Stimulated activated CD8-positive, alpha-beta memory T cell treated with anti-CD3 and anti-CD28 coated beads, Interleukin-7, amount 100 ng/mL, for 1 hour (primary cell): ENCODE measurements at places on chromosomes 16 and 17.

- DNase-seq: no peak
Observed at GRCh38 chr16:86575754-86576557, 2.4 kb upstream of the FOXL1 start.

GRCh38 chr17:28018439-28019070 is 23.9 kb upstream of the NLK start:
- no peak for DNase-seq

DNA sequence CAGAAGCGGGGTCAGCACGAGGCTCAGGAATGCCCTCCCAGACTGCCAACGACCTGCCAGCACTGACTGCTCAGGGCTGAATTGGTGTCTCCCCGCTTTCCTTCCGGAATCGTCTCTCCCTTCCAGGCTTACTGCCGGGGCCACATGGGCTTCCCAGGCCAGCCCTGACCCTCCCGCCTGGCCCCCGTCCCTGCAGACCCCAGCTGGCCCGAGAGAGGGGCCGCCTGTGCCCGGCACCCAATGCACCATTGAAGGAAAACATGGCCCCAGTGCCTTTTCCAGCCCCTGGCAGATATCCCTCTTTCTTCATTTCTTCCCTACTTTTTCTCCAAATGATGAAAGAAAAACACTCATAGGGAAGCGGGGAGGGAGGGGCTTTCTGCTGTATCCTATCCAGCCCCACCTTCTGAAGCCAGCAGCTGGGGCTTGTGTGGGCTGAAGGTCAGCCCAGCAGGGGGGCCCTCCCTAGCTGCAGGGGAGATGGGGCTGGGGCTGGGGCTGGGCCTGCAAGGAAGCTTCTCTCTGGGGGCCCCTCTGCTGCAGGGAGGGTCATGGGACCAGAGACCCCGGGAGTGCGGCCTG is 25.9 kb downstream of the ZNF469 start:
- DNase-seq: no peak

- no peak for DNase-seq
Observed at GRCh38 chr16:56401482-56401881, 23.9 kb downstream of the AMFR start.

DNA sequence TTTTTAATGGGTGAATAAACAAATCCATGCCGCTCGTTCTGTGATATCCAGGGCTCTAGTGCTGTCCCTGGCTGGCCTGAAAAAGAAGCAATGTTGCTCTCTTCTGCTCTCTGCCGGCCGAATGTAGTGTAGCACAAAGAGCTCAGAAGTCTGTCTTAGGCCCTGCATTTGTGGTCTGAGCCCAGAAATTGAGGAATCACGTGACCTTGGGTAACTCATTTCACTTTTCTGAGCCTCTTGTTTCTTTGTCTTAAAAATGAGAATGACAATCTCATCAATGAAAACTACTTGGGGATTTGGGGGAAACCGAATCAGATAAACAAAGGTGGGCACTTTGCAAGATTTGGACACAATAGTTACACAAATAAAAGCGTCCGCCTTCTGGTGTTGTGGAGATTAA is 381.6 kb upstream of the ASIC2 start:
- no peak for DNase-seq

DNA sequence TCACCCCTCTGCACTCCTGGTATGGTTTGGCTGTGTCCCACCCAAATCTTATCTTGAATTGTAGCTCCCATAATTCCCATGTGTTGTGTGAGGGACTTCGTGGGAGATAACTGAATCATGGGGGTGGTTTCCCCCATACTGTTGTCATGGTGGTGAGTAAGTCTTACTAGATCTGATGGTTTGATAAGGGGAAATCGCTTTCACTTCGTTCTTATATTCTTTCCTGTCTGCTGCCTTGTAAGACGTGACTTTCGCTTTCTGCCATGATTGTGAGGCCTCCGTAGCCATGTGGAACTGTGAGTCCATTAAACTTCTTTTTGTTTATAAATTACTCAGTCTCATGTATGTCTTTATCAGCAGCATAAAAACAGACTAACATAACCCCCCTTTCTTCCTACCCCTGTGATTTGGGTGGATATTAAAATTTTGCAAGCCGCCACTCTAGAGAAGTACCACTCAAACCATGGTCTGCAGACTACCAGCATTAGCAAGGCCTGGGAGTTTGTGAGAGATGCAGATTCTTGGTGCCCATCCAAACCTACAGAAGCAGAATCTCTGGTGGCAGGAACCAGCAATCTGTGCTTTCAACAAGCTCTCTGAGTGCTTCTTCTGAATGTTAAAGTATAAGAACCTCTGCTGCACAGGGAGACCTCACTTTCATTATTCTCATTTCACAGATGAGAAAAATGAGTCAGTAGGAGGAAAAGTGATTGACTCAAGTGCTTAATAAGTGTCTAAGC is 999.5 kb upstream of the EEF2KMT start:
- DNase-seq: no peak

- no peak for DNase-seq
Observed at GRCh38 chr16:28923231-28923587, 1.8 kb downstream of the RABEP2 start.

- no peak for DNase-seq
Observed at GRCh38 chr17:22516861-22517636, 824.7 kb downstream of the KCNJ18 start.

- DNase-seq: no peak
Observed at GRCh38 chr17:42814633-42815399, 9.3 kb downstream of the BECN1 start.

DNA sequence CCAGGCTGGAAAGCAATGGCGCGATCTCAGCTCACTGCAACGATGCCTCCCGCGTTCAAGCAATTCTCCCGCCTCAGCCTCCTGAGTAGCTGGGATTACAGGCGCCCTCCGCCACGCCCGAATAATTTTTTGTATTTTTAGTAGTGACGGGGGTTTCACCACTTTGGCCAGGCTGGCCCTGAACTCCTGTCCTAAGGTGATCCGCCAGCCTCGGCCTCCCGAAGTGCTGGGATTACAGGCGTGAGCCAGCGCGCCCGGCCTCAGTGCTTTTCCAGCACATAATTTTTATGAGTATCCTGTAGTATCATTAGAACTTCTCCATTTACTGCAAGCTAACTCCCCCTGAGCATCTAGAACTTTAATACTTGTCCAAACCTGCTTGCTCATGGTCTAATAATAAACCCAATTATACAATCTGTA is 1.8 kb downstream of the UBE2G1 start:
- no peak for DNase-seq

DNA sequence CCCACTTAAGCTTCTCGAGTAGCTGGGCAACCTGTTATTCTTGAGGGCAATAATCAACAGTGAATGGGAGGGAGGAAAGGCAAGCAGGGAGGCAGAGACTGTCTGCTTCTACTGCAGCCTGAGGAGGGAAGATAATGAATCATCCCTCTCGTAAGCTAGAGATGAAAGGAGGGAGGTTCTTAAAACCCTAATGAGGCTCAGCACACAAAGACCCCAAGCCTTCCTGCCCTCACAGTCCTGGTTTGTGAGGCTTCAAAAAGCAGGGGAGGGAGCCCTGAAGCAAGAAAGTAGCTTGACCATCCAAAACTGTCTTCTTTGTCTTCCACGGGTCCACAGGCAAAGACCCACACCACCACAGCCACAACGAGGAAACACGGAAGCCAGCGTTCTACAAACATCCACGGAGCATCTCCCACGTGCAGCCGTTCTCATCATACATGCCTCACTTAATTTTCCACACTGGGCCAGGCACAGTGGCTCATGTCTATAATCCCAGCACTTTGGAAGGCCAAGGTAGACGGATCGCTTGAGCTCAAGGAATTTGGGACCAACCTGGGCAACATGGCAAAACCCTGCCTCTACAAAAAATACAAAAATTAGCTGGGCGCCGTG is 1.8 kb downstream of the PIK3R5 start:
- no peak for DNase-seq
